Ureter (tissue), 1 donor: ENCODE measurements at places on chromosomes 16 and 17. TPM values are rescaled to one million over a fixed set of nuclear protein-coding genes. Genes with fewer than 3 reads are reported as not detected.

DNA sequence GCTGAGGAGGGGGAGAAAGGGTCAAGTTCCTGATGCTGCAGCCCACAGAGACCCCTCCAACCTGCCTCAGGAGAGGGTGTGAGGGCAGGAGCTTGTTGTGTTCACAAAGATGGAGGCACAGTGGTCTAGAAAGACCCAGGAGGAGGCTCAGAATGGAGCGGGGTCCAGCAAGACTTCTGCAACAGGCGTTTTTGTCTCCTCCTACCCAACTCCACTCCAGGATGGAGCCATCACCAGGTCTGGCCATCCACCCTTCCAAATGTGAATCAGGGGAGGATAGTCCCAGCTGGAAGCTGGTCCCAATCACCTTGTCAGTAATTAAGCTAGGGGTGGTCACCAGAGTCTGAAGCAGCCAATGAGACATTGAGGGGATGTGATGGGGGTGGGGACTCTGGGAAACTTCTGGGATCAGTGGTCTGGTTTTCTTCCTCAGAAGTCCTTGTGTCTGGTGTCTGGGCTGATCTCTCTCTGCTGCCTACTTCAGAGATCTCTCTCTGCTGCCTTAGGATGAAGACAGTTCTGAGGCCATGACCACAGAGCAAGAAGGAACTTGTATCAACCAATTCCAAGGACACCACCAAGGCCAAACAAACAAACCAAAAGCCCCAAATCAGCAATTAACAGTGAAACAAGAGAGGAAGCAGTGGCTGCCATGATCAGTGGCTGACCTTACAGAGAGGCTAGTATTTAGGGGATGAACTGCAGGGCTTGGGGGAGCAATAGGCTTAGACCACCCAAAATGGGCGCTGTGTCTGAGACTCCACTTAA, 14.5 kb downstream of the CD300LB start:
- peak; percentile 24 for DNase-seq

DNA sequence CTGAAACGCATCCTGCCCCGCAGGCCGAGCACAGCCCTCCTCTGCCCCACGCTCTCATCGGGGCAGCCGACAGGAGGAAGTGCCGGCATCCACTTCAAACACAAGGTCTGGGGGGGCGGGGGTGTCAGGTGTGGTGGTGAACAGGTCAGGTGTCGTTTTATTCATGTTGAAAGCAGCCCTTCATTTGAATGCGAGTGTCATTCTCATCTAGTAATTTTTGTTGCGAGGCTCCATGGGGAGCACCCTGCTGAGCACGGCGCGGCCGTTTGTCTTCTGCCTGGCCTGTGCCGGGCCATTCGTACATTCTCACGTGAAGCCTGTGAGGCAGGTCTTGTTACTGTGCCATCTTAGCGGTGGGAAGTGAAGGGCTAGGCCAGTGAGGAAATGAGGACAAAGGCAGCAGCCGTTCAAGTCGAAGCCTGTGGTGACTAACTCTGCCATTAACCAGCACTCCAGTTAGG, 1.9 kb downstream of the ACSF3 start:
- no peak for DNase-seq

GRCh38 chr16:17068524-17068923, 402.2 kb downstream of the XYLT1 start:
- DNase-seq, result no peak

DNA sequence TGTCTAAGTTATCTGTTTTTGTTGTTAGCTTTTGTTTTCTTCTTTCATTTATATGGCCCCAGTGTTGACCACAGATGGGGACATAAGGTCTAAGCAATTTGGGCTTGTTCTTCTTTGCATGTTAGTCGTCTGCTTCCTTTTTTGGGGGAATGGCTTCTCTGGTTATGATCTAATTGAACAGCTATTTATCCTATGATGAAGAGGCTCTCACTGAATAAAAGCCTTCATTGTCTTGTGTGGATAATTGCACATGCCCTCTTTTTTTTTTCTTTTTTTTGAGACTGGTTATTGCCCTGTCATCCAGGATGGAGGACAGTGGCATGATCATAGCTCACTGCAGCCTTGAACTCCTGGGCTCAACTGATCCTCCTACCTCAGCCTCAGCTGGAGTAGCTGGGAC, 13.7 kb downstream of the SMARCE1 start:
- no peak for DNase-seq

TBX6 gene
- 8.9 TPM for total RNA-seq
